ENCODE measurements at places on chromosomes 6 and 20.

GRCh38 chr6:91672201-91672600 is 1085.3 kb upstream of the MAP3K7 start:
- no peak for DNase-seq

DNA sequence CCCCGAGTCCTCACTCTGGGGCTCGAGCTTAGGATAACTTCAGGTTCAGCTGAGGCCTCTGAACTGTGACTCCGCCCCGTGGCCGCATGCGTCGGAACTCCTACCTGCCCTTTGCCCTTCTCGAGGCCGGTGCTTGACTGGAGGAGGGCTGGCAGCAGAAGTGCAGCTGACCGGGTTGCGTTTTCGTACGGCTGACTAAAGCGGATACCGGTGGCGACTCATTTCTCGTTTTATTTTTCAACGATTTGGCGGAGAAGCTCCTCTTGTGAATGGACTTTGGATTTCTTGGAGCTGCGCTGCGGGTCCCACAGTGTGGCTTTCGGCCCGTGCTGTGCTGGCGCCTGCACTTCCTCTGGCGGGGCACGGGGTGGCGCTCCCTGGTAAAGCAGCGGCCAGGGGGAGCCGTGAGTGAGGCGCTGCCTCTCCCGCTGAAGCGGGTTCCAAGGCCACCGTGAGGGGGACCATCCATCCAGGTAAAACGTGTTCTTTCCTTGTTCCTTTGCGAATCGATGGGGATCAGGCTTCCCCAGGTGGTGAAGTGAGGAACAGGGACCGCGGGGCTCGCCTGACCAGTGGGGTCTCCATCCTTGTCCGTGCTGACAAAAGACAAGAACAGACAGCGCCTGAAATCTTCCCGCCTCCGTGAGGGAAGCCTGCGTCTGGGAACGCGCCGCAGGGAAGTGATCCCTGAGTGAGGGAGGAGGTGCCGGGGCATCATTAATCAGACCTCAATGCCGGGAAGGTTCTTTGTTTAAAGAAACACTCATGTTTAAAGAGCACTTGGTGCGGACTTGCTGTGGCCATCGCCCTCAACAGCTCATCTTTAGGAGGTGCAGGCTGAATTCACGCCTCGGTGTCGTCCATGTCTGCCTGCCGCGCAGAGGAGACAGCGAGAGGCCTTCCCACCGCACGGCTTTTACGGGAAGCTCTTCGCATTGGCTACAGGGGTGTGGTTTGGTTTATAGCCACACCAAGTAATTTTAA is 38.8 kb downstream of the ERMARD start:
- no peak for DNase-seq

GRCh38 chr20:44357020-44357419 is 1.5 kb downstream of the HNF4A start:
- no peak for DNase-seq

DNA sequence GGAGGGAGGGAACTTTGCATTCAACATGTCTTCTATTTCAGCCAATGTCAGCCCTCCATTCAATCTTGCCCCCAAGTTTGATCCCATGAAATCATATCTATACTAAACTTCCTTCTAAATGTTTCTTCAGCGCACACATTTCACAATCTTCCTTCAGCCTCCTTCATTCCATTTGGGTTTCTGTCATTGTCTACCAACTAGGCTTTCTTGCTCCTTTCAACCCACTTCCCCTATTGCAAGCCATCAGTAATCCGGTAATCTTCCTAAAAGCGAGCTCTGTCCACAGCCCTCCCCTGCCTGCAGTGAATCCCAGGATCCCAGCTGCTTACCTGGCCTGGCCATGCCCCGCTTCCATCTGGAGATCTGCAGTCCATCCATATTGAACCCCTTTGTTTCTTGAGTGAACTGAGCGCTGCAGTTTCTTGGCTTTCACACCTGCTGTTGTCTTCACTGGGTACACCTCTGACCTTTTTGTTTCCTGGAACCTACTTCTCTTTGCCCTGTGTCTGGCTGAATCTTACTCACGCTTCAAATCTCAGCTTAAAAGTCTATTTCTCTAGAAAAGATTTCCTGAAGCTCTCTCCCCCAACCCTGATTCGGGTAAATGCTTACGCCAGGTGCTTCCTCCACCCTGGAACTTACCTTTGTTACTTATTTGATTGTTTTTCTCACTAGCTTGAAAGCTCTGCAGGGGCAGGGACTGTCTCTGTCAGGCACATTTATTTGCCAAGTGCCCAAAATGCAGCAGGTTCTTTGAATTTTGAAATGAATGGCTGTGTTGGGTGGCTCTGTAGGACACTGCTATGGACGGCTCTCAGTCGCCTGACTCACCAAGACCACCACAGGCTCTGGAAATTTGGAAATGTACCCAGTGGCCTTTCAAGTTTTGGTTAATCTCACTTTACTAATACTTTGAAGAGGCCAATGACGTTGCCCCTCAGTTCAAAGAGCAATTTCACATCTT is 50.3 kb downstream of the ADTRP start:
- DNase-seq = peak; percentile 70

DNA sequence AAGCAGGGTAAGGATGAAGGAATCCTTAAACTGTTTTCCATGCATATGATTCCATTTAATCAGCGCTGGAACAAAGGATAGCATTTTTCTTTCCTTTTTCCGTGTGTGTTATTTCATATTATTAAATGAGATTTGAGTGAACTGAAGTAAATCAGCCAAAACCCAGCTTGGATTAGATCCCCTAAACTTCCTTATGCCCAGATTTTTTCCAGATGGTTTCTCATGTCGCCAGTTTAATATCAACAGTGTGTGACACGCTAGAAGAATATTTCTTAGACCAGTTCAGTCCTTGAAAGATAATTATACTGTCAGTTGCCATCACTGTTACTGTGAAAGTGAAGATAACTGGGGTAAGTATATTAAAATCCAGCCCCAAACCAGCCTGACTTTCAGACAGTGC is 1009.4 kb downstream of the KIF16B start:
- DNase-seq = no peak

DNA sequence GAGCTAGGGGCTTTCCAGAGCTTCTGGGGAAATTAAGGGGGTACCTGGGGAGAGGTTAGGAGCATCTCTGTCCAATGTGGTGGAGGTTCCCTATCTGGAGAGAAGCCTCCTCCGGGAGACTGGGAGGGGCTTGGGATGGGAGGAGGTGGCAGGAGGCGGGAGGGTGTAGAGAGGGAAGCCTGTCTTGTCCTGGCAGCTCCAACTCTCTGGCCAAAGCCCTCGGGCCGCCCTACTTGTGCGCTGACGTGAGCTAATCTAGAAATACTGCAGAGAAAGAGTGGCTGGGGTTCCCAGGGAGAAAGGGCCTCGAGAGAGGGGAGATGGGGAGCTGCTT is 1.6 kb upstream of the SLC32A1 start:
- no peak for DNase-seq

DNA sequence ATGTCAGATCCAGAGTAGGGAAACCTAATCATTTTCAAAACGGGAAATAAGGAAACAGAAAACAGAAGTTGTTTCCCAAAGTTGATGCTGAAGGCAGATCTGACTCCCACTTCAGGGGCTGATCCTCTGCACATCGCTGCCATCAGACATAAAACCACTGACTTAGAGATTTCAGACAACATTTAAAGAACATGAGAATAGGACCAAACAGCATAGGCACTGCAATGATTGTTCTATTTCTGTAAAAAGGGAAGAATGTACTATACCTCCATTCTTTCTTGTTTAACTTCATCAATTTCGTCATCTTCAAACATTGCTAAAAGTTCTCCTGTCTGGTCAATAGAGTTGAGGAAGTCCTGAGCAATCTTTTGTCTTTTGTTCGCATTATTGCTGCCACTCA is 324.7 kb upstream of the RUNX2 start:
- DNase-seq = no peak

DNA sequence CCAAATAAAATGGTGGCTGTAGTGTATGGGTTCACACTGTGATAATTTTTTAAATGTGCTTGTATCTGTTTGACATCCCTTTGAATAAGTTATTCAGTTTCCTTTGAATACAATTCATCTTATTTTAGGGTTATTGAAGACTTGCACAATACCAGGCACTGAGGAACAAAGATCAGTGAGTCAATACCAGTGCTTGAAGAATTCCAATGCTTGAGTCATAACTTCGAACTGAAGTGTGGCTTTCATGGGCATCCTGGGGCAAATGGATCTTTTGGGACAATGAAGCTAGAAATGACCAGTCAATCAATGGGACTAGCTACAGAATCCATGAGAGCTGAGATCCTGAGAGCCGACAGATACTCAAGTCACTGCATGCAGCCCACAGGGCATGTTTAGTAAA is 349.9 kb upstream of the FLRT3 start:
- DNase-seq = no peak

DNA sequence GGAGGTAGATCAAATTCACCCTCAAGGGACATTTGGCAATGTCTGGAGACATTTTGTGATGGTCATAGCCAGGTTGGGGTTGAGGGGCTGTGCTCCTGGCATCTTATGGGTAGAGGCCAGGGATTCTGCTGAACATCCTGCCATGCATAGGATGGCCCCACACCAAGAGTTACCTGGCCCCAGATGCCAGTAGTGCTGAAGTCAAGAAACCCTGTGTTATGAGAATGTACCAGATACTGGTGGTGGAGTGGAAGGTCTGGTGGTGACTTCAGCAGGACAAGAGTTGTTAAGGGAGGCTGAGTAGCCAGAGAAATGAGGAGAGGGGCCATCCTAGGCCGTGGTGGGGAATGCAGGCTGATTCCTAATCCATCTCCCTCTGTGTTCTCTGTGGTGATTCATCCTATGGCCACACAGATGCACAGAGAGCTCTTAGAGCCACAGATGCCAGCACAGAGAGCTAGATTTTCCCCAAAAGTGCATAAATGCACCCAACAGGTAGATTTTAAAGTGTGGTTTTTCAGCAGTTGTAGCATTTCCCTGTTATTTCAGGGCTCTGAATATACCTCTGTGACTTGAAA is 43.6 kb downstream of the CDYL start:
- no peak for DNase-seq

DNA sequence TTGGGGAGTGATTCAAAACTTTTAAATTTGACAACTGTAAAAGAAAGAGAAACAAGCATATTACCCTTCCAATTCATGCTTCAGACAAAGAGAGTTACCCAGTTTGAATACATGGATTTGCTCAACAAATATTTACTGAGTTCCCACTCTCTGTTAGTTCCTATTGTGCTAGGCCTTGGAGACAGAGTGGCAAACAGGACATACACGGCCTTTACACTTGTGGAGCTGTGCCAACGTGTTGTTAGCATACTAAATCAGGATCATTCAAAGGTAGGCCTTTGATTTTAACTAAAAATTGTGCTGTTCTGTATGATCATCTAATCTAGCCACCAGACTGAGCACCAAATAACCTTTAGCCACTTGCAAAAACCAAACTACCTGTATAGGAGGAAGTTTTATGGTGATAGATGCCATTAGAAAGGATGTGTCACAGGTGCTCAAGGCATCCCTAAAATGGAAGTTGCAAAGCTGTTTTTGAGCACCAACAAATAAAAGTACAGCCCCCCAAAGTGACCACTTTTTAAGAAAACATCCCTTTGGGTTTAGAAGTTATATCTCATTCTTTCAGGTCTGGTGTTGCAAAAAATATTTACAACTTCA is 84.5 kb downstream of the CHD6 start:
- no peak for DNase-seq

GRCh38 chr6:157997893-157998608 is 16.4 kb downstream of the SYNJ2 start:
- DNase-seq = no peak
